ENCODE measurements at places on chromosomes 1 and 21.
A peak's percentile ranks its signal among the peaks of the same experiment; 100 is the strongest.

- peak; percentile 99 for DNase-seq
Observed at GRCh38 chr1:1079408-1080121, 5.5 kb upstream of the RNF223 start.

DNA sequence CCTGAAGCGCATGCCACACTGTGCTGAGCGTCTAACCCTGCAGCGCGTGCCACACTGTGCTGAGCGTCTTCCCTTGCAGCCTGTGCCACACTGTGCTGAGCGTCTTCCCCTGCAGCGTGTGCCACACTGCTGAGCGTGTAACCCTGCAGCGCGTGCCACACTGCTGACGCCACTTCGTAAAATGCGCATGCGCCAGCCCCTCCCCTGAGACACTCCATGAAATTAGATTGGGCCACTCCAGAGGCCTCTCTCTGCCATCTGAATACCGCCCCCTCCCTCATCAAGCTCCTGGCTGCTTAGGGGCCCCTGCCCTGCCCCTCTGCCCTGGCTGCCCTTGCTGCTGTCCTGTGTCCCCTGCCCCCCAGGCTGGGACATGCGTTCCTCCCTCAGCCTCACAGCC, 84.8 kb downstream of the POFUT2 start:
- DNase-seq = no peak

GRCh38 chr1:98164509-98164908, 243.7 kb upstream of the DPYD start:
- DNase-seq = no peak

DNA sequence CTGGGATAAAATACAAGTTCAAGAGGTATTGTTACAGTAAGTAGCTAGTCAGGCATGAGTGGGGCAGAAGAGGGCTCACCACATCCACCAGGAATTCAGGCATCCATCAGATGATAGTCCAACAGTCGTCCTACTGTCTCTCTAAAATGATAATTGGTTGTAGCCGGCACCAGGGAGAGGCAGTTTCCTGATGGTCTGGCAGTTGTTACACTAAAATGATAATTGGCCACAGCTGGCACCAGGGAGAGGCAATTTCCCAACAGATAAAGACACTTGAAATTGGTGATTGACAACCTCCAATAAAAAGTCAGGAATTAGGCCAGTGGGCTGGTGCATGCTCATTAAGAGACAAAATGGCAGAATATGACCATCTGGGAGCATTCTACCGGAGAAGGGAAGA, 545.8 kb downstream of the AMY1C start:
- no peak for DNase-seq

DNA sequence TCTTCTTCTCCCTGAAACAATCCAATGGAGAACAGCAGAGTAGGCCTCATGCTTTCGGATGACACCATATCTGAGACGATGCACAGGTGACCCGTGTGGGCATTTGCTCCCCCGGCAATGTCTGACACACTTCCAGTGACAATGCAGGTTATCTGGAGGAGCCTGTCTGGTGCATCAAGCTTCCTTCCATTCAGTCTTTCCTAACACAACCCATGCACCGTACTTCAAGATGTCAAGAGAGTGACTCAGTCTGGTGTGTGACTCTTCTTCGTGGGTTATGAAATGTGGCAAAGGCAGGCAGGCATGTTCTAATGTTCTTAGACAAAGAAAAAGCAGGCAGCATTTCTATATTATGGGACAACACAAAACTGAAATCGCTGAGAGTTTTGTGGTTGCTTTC, 159.1 kb downstream of the EDEM3 start:
- peak; percentile 75 for DNase-seq

DNA sequence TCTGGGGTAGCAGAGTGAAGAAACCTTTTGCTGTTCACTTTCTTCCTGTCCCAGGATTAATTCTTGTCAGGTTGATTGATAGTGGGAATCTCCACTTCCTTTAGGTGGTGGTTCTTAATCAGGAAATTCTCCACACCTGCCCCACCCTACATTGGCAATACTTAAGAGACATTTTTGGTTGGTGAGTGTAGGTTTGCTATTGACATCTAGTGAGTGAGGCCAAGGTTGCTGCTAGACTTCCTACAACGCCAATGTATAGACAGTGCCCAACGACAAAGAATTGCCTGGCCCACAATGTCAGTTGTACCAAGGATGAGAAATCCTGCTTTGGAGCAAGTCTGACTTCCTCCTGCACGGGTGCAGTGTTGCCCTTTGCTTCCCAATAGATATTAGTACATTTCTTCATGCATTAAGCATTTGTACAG, 38.5 kb downstream of the MAP3K7CL start:
- DNase-seq = peak; percentile 63

DNA sequence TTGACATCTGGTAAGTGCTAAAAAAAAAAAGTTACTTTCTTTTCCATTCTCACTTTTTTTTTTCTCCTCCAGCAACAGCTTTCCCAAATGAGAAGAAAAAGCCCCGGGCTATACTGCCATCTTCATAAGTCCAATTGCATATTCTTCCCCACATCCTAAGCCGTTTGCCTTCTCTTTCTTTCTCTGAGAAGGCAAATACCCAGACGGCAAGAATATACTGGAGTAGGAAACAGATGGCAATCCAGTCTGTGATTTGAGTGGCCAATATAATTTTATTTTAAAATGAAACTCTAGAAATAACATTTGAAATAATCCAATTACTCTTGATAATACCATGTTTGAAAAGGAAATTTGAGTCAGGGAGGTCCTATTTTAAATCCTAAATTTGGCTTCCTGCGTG, 44.6 kb upstream of the GREM2 start:
- no peak for DNase-seq

DNA sequence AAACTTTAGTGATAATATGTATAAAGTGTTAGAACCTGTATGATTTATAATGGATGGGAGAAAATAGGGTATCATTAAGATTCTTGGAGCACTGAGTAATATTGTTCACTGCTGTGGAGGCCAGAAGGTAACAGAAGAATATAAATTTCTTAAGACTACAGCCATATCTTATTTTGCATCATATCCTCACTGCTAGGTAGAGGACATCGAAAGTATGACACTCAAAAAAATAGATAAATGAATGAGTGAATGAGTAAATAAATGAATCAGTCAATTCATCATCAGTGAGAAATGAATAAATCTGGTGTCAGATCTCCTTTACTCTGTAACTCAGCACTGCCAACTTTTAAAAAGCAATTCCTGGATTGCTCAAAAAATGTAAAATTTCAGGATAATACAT, 33.2 kb downstream of the RGS13 start:
- DNase-seq = no peak

- no peak for DNase-seq
Observed at GRCh38 chr21:32739946-32740345, 12.1 kb upstream of the SYNJ1 start.

- DNase-seq = peak; percentile 53
Observed at GRCh38 chr1:65119951-65120350, 28.1 kb upstream of the AK4 start.

- no peak for DNase-seq
Observed at GRCh38 chr1:36824390-36824861, 209.9 kb downstream of the GRIK3 start.

GRCh38 chr21:31668651-31669491, 9.4 kb downstream of the SOD1 start:
- no peak for DNase-seq

GRCh38 chr1:36562181-36562685, 79.5 kb upstream of the CSF3R start:
- no peak for DNase-seq

GRCh38 chr1:216476341-216476740, 53.1 kb upstream of the USH2A start:
- no peak for DNase-seq

Data from kidney tubule cell (primary cell).